ENCODE measurements at places on chromosomes 7 and 10.

- DNase-seq: no peak
These were observed 167.5 kb downstream of the VPS50 start for GRCh38 chr7:93399642-93400041.

DNA sequence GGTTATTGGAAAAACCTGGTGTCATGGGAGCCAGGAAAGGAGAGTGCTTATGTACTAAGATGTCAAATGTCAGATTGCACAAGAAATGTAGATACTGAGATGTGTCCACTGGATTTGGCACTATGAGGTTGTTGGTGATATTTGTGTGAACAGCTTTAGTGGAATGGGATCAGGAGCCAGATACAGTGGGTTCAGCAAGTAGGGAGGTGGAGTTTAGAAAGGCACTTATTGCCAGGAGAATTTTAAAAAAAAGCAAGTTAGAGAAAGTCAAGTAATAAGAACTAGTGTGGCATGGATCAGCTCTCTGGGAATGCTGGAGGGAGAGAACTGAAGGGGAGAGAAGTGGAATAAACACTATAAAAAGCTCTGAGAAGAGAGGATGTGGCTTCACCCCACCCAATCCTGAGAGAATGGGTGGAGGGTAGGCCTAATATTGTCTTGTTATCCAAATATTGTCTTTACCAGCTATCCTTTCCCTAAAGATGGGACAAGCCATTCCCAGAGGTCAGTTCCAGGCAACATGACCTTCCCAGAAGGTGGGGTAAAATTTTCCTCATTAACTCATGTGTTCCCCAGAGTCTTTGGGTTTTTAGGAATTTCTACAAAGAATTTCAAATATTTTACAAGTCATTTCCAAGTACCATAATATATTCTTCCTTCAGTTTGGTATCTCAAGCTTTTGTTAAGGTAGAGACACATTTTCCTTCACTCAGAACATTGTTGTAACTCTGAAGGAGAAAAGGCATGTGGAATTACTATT, 42.3 kb downstream of the ENTPD1 start:
- no peak for DNase-seq

DNA sequence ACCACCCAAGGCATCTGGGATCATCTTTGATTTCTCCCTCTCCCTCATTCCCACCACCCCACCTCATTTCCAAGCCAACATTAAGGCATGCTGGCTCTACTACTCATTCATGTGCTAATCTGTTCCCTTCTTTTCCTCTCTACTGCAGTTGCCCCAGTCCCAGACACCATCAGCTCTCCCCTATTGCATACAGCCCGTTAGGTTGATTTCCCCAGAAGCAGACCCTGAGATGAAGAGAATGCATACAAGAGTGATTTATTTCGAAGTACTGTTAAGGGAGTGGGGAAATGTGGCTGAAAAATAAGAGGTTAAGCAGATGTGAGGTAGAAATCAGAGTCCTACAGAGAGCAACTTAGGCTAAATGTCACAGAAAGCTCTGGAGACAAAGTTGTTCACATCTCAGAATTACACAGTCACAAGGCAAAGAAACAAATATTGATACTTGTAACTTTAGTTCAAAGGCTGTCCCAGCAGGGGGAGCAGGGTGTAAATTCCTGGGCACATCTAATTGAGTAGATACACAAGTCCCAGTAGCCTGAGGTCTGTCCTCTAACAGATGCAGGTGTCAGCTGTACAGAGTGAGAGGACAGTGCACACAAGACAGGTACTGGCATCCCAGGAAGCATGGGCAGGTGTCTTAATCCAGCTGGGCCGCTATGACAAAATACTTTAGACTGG, 20.9 kb downstream of the AKR1D1 start:
- no peak for DNase-seq

DNA sequence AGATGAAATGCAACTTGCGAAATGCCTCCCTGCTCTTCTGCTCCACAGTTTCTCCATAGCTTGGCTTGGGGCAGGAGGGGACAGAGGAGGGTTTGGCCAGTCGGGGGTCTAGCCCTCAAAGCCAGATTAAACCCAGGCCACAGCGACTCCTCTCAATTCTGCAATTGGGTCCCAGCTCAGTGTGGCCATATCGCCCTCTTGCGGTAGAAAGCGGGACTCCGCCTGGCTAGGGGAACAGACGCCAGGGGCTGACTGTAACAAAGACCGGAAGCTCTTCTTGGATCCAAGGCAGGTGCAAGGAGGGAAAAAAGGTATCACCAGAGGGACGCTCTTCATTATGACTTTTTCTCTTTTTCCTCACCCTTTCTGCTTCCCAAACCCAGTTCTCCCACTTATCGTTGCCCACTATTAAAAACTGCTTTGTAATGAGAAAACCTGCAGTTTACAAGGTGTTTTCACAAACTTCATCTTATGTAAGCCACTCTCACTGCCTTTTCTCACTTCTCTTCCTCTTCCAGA, 36.6 kb upstream of the TNPO3 start:
- DNase-seq: peak; percentile 83

DNA sequence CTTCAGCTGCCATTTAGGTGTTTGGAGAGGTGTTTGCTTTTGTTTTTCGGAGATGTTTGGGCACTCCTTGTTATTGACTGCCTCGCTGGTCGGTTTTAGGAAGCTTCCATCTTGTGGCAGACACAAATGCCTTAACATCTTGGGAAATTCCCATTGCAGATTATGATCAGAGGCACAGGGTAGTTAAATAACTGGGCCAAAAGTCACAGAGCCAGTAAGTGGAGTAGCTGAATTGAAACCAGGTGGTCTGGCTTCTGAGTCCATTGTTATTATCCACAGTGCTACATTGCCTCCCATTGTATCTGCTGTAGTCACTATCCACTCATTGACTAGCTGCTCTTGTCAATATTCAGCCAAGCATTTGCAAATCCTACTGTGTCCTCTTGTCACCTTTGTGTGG, 138.2 kb upstream of the PLPP4 start:
- no peak for DNase-seq

GRCh38 chr7:91239171-91239604, 25.0 kb upstream of the FZD1 start:
- DNase-seq: no peak

- DNase-seq: no peak
These were observed 128.1 kb upstream of the UNC5B start for GRCh38 chr10:71084061-71084817.

- DNase-seq: no peak
These were observed 12.1 kb downstream of the KCNH2 start for GRCh38 chr7:150966002-150966401.

GRCh38 chr10:28548781-28549498, 16.0 kb downstream of the WAC start:
- no peak for DNase-seq
